Activated CD4-positive, alpha-beta T cell treated with anti-CD3 and anti-CD28 coated beads, Interleukin-2, amount 50 U/mL, for 1 hour (primary cell): ENCODE measurements at places on chromosomes 3 and 15.

DNA sequence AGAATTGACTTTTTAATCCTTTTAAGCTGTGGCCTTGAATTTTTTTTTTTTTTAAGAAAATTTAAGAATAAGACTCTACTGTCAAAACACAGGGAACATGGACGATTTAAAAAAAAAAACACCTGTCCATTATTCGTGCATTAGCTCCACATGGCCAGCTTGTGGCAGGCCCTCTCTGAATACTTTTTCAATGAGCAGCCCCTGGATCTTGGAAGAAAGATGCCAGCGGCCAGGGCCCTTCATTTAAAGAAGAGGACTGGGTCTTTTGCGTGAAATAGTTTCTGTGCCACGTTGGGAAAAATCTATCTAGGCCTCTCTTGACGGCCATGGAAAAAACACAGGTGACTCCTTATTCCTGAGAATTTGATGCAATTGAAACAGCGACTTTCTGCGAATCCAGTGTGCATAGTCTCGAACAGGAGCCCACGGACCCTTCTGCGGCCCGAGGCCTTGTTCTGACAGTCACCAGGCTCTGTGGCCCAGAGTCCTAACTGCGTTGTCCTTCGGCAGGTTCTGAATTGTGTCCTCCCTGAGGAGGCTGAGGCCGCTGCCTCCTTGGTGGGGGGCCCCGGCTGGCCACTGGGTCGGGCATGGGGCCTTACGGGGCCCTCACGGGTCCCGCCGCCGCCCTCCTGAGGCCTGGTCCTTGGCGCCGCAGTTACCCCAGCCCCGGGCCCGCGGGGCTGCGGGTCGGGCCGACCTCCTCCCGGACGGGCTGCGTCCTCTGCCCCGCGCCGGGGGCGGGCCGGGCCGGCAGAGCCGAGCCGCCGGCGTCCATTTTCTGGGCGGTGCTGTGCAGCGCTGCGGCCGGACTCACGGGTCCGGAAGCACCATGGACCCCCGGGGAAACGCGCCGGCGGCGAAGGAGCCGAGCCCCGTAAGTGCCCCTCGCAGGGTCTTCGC lies 33.5 kb downstream of the ZBTB38 start:
- DNase-seq: peak; percentile 29

- DNase-seq: no peak
Observed at GRCh38 chr3:64267721-64268604, 42.7 kb upstream of the PRICKLE2 start.

GRCh38 chr3:123568034-123568433 lies 16.8 kb downstream of the HACD2 start:
- DNase-seq: no peak

DNA sequence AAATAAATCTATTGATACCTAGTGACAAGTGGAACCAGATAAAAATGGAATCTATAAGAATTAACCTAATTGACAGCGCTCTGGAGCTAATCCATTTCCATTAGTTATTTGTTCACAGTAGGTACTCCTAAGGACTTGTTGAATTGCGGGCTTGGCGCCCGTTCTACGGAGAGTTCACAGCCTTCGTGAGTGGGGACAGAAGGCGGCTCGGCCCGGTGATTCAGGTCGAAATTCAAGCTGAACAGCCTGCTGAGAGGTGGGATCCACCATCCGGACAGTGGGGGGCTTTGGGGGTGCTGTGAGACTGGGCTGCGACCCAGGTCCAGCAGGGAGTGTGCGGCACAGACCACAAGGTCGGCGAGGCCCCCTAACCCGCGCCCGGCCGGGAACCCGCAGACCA lies 779 bp upstream of the CTNNB1 start:
- DNase-seq: peak; percentile 8

DNA sequence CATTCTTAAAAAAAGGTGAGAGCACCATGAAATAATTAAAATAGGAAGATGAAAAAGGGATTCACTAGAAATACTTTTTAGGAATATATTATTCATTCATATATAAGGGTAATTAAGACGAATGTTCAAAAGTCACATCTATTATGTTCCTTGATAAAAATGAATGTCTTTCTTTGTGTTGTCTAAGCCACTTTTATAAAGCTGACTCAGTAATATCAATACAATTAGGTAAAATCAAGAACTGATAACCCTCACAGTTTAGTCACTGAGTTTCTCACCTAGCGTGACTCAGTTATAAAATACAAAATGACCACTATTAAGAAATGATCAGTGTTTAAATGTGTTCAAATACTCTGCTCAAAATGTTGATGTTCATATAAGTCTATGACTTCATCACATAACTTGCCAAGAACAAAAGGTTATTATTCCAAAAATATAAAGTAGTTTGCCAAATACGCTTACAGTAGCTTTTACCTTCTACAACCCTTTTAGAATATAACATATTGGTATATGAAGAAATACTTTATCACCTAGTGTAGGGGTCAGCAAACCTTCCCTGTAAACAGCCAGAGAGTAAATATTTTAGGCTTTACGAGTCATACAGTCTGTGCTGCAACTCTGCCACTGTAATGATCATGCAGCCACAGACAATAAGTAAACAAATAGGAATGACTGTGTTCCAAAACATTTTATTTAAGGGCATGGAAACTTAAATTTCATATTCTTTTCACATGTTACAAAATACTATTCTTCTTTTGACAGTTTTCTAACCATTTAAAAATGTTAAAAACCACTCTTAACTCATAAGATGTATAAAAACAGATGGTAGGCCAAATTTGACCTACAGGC lies 369.8 kb downstream of the TBC1D5 start:
- DNase-seq: no peak

DNA sequence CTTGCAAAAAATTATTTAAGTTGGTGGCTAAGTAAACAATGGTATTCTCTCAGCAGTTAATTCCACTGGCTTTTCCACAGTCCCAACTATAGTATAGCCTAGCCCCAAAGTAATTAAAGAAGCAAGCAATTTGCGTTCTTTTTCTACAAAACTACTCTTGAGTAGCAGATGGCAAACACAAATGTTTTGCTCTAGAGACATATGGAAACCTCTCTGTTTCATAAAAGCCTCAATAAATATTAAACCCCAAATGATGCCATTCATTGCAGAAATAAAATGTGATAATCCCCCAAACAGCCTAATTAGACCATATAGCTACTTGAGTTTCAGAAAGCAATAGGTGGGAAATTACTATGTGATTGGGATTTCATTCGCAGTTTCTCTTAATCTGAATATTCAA lies 8.7 kb upstream of the RAB8B start:
- DNase-seq: no peak

DNA sequence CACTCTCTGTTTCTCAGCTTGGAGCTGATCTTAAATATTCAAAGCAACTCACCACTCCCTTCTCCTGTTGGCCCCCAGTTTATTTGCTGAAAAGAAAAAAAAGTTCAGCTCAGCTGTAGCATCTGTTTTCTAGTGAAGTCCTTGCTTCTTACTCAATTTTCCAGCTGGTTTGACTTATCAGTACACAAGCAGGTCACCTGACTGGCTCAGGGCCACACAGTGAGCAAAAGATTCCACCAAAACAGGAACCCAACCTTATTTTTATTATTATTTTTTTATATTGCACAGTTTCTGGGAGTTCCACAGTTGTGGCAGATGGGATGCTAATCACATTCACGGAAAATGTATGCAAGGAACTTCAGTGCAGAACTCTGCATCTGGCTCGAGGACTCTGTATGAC lies 390.7 kb upstream of the RGMA start:
- DNase-seq: no peak

DNA sequence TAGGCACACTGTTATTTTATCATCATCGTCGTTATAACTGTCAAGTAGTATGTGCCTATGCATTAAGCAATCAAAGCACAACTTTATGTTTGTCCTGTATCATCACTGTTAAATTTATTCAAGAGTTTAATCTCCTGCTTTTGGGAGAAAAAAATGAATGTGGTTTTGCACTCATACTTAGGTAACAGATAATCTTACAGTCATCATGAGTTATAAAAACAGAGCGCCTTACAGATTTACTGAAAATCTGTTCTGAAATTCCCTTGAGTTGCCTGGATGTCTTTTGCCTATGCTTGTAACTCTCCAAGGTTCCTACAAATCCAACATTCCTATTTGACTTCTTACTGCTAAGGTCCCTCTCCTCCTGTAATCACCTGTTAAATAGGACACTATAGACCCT lies 307.3 kb downstream of the ZIC4 start:
- no peak for DNase-seq

DNA sequence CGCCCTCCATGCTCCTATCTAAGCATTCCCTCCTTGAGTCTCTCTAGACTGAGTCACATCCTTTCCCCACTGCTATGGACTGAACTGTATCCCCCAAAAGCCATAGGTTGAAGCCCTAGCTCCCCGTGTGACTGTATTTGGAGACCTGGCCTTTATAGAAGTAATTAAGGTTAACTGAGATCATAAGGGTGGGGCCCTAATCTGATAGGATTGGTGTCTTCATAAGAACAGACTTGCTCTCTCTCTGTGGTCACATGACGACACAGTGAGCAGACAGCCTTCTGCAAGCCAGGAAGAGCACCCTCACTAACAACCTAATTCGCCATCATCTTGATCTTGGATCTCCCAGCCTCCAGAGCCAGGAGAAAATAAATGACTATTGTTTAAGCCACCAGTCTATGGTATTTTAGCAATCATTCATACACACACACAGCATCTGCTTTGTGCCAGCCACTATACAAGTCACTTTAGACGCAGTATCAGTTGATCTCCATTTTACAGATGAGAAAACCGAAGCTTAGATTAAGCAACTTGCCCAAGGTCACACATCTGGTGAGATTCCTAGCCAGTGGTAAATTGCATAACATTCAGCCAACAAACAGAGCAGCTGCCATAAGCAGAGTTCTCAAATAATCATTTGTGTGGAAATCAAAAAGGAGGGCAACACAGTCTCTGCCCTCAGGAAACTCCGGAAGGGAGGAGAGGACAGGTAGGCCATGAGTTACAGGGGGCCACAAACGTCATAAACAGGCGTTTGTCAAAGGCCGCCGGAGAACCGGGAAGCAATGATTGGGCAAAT lies 66.3 kb upstream of the HES1 start:
- no peak for DNase-seq

DNA sequence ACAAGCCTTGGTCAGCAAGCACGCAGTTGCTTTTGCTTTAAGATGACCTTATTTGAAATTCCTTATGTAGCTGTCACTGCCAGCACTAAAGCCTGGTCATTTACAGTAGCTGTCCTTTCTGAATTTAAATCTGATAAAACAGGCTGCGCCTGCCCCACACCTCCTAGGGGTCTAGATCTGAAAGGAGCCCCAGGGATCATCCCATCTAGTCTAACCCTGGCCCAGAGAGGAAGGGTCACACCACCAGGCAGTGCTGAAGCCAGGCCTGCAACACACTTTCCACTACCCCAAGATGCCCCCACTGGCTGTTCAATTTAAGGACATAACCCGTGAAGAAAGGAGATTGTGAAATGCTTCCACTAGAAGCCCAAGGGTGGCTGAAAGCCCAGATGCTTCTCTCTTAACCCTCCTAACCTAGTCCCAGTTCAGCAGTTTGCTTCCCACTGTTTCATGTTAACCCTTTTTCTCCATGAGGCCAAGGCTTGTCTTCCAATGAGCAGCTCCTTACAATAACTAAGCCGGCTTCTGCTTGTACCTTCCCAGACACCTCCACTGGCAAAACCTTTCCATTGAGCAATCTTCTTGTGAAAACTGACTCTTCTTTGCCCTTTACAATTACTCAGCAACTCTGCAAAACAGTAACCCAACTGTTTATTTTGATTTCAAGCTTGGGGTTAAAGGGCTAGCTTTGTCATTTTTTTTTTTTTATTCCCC lies 198.9 kb upstream of the LPP start:
- DNase-seq: no peak

DNA sequence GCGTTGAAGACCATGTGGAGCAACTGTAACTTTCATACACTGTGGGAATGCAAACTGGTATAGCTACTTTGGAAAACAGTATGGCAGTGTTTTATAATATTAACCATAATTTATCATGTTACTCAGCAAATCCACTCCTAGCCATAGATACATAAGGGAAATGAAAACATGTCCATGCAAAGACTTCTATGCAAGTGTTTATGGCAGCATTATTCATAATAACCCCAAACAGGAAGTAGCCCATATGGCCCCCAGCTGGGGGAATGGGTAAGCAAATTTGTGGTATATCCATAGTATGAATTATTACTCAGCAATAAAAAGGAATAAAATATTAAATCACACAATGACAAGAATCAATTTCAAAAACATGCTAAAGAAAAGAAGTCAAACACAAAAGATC lies 23.0 kb upstream of the GATA2 start:
- no peak for DNase-seq

DNA sequence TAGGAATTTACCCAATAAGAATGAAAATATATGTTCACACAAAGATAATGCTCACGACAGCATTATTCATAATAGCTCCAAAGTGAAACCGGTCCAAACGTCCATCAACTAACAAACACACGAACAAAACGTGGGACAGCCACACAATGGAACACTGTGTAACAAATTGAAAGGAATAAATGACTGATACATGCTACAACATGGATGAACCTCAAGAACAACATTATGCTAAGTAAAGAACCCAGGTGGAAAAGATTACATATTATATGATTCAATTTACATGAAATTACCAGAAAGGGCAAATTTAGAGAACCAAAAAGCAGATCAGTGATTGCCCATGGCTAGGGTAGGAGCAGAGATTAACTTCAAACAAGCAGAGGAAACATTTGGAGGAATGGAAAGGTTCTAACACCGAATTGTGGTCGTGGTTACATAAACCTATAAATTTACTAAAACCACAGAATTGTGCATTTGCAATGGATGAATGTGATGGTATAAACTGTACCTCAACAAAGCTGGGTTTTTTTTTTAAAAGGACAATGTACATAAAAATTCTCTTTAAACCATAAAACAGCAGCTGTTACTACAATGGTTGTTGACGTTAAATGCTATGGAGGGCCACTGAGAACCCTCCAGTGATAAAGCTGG lies 76.3 kb downstream of the XXYLT1 start:
- no peak for DNase-seq

- no peak for DNase-seq
Observed at GRCh38 chr3:173258697-173259096, 117.7 kb upstream of the SPATA16 start.

- no peak for DNase-seq
Observed at GRCh38 chr3:127488141-127488672, 102.3 kb downstream of the TPRA1 start.

GRCh38 chr3:30527186-30527585 lies 79.2 kb upstream of the TGFBR2 start:
- DNase-seq: no peak

- no peak for DNase-seq
Observed at GRCh38 chr15:95659656-95660055, 670.8 kb upstream of the NR2F2 start.

GRCh38 chr3:76010252-76010651 lies 224.9 kb upstream of the ZNF717 start:
- DNase-seq: no peak
